ENCODE measurements at places on chromosomes 5 and 9.

DNA sequence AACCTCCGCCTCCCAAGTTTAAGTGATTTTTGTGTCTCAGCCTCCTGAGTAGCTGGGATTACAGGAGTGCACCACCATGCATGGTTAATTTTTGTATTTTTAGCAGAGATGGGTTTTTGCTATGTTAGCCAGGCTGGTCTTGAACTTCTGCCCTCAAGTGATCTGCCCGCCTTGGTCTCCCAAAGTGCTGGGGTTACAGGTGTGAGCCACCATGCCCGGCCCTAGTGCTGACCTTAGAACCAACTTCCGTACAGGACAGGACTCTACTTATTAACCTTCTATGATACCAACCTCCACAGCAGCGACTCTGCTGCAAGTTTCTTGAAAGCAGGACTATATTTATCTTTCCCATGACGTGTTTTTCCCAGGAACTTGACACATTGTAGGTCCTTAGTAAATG lies 176.9 kb downstream of the RGS3 start:
- DNase-seq, result no peak

GRCh38 chr5:151581812-151582583 lies 9.1 kb downstream of the FAT2 start:
- no peak for DNase-seq

- no peak for DNase-seq
Measured at GRCh38 chr5:158152136-158152535, 293.2 kb upstream of the CLINT1 start.

DNA sequence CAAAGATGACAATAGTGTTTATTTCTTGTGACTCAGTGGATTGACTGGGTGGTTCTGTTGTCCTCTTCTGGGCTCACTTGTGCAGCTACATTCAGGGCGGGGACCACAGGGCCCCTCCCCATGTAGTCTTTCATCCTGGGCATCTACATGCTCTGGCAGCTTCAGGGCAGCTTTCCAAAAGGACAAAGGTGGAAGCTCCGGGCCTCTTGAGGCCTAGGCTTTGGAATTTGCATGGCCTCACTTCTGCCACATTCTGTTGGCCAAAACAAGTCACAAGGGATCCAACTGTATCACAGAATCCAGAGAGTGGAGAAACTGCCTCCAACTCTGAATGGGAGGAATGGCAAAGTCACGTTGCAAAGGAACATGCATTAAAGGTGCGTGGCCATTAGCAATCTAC lies 64.3 kb downstream of the ARHGAP26 start:
- DNase-seq, result no peak

GRCh38 chr5:80985600-80986228 lies 25.6 kb downstream of the RASGRF2 start:
- no peak for DNase-seq

- no peak for DNase-seq
Measured at GRCh38 chr9:6787793-6788161, 30.0 kb downstream of the KDM4C start.

- DNase-seq, result no peak
Measured at GRCh38 chr5:103003872-103004271, 116.1 kb downstream of the GIN1 start.

- DNase-seq, result no peak
Measured at GRCh38 chr9:72954431-72955125, 1.7 kb upstream of the ALDH1A1 start.

GRCh38 chr5:59874675-59875074 lies 18.9 kb downstream of the PDE4D start:
- DNase-seq, result no peak

Measured in H54 (cell line).